ENCODE measurements at places on chromosomes 4 and X.

DNA sequence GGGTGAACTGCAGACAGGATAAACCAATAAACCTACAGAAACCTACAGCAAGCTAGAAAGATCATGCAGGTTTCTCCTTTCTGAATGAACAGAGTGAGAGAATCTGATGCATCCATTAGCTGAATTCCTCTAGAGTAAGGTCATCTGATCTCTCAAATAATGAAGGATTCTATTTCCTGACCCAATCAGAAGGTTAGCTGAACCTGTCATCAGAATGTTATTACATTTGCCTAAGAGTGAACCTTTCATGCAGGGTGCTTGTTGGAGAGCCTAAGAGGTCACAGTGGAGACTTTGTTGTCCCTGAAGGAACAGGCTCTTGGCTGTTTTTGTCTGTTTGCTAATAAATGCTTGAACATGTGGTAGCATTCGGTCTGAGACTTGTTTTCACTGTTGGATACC lies 24.0 kb downstream of the MEPE start:
- no peaks in the 10 kb centered on the region for H3K36me3 ChIP-seq
- no peak overlapping the region for H3K4me3 ChIP-seq
- no peaks in the 10 kb centered on the region for H3K4me1 ChIP-seq
- H3K27ac ChIP-seq, result no peak overlapping the region
- peaks cover 13% of the 10 kb centered on the region for H3K27me3 ChIP-seq

- peaks cover 18% of the 10 kb centered on the region for H3K27me3 ChIP-seq
- no peaks in the 10 kb centered on the region for H3K36me3 ChIP-seq
- no peak overlapping the region for H3K27ac ChIP-seq
- H3K4me1 ChIP-seq, result no peaks in the 10 kb centered on the region
These were observed 259.4 kb upstream of the DIAPH2 start for GRCh38 chrX:96425200-96425599.

DNA sequence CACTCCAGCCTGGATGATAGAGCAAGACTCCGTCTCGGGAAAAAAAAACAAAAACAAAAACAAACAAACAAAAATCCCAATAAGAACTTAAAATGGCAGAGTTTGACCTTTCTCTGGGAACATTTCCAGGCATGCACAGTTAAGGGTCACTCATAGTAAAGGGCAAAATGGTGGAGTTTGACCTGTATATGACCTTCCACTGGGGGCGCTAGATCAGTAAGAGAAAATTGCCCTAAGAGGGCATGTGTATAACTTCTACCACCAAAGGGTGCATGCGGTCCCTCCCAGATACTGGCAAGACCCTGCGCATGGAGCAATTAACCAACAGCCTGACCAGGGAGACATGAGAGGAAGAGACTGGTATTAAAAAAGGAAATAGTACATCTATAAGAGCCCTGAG lies 177.2 kb downstream of the MOSPD2 start:
- H3K27me3 ChIP-seq, result peaks cover 32% of the 10 kb centered on the region
- H3K27ac ChIP-seq, result no peak overlapping the region
- no peaks in the 10 kb centered on the region for H3K36me3 ChIP-seq

- no peaks in the 10 kb centered on the region for H3K36me3 ChIP-seq
- no peaks in the 10 kb centered on the region for H3K27me3 ChIP-seq
- no peak overlapping the region for H3K27ac ChIP-seq
- no peak overlapping the region for H3K4me3 ChIP-seq
- peaks cover 13% of the 10 kb centered on the region for H3K4me1 ChIP-seq
These were observed 26.5 kb upstream of the ATP8A1 start for GRCh38 chr4:42683393-42683792.

GRCh38 chrX:22634751-22635150 lies 362.0 kb downstream of the CBLL2 start:
- H3K27ac ChIP-seq, result no peak overlapping the region
- H3K27me3 ChIP-seq, result peaks cover 20% of the 10 kb centered on the region
- no peak for DNase-seq

DNA sequence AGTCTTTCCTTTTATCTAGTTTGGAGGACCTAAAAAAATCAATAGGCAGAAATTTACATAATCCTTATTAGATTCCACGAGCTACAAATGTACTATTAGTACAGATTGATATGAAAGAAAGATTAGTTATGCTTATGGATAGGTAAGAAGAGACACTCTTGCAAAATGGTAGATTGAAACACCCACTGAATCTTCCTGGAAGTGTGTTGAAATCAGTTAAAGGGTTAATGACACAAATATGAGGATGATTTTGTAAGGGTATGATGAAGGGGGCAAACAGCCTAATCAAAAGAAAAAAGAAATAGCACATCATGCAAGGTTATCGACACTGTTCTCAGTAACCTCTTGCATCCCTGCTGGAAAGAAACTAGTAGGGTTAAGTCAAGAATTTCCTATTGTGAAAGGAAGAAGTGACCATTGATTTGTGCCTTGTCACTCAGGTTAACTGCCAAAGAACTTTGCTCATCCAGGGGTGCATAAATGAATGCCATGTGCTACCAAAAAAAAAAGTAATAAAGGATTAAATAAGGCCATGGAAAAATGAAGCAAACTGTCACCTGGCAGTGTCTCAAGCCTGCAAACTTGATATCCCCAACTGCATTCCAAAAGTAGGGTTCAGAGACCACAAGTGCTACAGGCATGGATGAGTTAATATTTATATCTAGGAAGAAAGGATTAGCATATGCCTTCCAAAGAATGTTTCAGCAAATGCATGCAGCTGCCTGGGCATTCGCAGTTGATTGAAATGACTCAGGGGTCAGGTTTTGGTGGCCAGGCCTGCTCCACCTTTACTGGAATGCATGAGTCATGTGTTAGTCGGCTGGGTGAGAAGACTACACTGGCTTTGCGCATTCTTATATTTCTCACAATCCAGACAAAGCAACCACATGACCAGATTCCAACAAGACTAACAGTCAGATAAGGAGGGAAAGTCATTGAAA lies 78.3 kb upstream of the ATXN3L start:
- H3K27ac ChIP-seq, result peak overlapping the region; percentile 45
- DNase-seq, result no peak
- peaks cover 63% of the 10 kb centered on the region for H3K27me3 ChIP-seq
- no peak overlapping the region for H3K4me3 ChIP-seq

DNA sequence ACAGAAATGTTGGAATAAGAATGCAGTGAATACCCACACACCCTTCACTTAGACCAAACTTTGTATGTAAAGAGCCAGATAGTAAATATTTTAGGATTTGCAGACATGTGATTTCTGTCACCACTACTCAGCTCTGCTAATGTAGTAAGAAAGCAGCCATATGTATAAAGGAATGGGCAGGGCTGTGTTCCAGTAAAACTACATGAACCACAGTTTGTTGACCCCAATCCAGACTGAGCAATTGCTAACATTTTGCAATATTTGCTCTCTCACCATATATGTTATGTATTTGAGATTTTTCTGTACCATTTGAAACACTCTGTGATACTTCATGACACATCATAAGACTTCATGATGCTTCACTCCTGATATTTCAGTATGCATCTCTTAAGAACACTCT lies 32.0 kb upstream of the TBC1D1 start:
- no peak overlapping the region for H3K27ac ChIP-seq
- no peaks in the 10 kb centered on the region for H3K27me3 ChIP-seq
- no peak for DNase-seq
- no peak overlapping the region for H3K4me3 ChIP-seq
- H3K4me1 ChIP-seq, result no peaks in the 10 kb centered on the region

- no peaks in the 10 kb centered on the region for H3K4me1 ChIP-seq
- H3K36me3 ChIP-seq, result no peaks in the 10 kb centered on the region
These were observed 90.7 kb downstream of the LNX1 start for GRCh38 chr4:53500546-53500945.

- no peaks in the 10 kb centered on the region for H3K36me3 ChIP-seq
- peaks cover 10% of the 10 kb centered on the region for H3K4me1 ChIP-seq
- DNase-seq, result no peak
- no peak overlapping the region for H3K4me3 ChIP-seq
- H3K27ac ChIP-seq, result no peak overlapping the region
- peaks cover 3% of the 10 kb centered on the region for H3K27me3 ChIP-seq
These were observed 27.4 kb downstream of the FAM13A start for GRCh38 chr4:89029591-89029990.

DNA sequence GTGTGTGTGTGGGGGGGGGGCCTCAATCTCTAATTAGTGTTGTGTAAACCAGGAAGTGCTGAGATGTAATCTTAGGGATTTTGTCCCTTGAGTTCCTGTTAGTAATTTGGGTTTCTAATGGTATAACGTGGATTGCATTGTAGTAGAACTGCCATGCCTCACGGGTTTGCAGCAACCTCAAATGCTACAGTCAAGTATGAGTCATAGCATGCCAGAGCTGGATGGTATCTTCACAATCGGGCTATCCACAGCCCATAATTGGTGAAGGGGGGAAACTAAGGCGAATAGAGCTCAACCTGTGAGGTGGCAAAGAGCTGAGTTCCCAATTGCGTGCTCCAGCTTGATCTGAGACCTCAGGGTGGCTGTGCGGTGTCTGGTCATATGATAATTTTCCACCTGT lies 2.2 kb upstream of the FMR1NB start:
- H3K27me3 ChIP-seq, result no peaks in the 10 kb centered on the region
- H3K4me3 ChIP-seq, result no peak overlapping the region
- no peaks in the 10 kb centered on the region for H3K36me3 ChIP-seq

DNA sequence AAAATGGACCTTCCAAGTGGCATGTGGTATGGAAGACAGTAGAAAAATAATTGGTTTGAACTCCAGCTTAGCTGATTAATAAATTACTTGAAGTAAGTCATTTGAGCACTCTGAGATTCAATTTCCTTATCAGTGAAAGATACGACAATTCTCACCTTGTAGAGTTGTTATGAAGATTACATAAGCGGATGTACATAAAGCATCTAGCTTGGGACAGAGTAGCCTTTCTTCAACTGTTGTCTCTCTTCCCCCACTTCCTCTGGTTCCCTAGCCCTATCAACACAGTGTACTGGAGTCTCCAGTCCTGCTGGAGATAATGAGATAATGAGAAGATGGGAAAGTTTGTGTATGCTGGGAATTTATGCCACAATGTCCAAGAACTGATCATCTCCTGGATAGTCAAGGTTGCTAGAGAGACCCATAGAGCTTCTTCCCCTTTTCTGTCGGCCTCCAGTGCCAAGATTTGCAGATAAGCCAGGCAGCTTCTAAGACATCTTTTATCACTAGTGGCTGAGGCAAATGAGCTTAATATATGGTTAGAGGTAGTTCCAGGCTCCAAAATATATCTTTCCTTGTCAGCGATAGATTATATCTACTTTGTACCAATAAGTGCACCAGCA lies 33.9 kb downstream of the VSIG4 start:
- no peak overlapping the region for H3K4me3 ChIP-seq
- no peak for DNase-seq
- H3K27ac ChIP-seq, result peak overlapping the region; percentile 20
- peaks cover 54% of the 10 kb centered on the region for H3K4me1 ChIP-seq
- H3K27me3 ChIP-seq, result peaks cover under 1% of the 10 kb centered on the region

GRCh38 chr4:183563874-183564273 lies 59.0 kb downstream of the ING2 start:
- H3K4me1 ChIP-seq, result peaks cover 10% of the 10 kb centered on the region
- no peak for DNase-seq
- no peak overlapping the region for H3K4me3 ChIP-seq
- H3K27ac ChIP-seq, result no peak overlapping the region

- H3K4me3 ChIP-seq, result no peak overlapping the region
- no peaks in the 10 kb centered on the region for H3K36me3 ChIP-seq
- no peaks in the 10 kb centered on the region for H3K4me1 ChIP-seq
These were observed 17.8 kb upstream of the CXCL3 start for GRCh38 chr4:74056114-74056857.

DNA sequence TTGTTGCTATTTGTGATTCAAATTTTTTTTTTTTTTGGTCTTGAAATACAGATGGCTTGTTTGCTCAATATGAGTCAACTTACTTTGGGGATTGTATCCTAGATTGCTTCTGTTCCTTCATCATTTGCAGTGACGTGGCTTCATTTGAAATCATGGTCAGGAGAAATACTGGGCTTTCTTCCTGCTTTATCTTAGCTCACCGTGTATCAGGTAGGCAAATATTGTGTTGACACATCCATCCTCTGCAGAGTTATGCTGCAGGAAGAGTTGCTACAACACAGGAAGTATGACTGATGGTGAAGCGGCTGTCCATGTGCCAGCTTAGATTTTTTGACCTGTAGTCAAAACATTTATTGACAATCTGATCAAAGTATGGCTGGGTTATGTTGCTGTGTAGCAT lies 232.2 kb downstream of the C4orf33 start:
- no peak overlapping the region for H3K4me3 ChIP-seq
- H3K4me1 ChIP-seq, result no peaks in the 10 kb centered on the region
- H3K27ac ChIP-seq, result no peak overlapping the region
- H3K36me3 ChIP-seq, result no peaks in the 10 kb centered on the region
- H3K27me3 ChIP-seq, result no peaks in the 10 kb centered on the region

DNA sequence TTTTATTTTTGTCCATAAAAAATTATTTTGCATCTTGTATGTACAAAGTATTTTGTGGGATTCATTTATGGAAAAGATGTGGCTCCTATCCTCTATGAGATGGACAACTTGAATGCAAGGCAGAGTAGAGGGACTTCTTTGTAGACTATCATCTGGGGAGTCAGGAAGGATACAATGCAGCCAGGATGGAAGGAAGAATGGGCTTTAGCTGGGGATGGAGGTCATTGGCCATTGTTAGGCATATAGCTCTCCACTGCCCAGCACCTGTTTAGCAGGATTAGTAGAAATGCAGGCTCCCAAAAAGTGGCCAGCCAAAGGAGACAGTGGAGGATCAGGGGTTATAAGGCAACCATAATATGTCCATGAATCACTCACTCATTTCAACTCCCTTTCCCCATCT lies 5.1 kb upstream of the TLL1 start:
- no peak for DNase-seq
- H3K27ac ChIP-seq, result no peak overlapping the region
- H3K36me3 ChIP-seq, result no peaks in the 10 kb centered on the region
- no peak overlapping the region for H3K4me3 ChIP-seq
